Fibroblast of lung (primary cell): ENCODE measurements at places on chromosomes 7 and 10. TPM values are rescaled to one million over a fixed set of nuclear protein-coding genes. Genes with fewer than 3 reads are reported as not detected.
A peak's percentile ranks its signal among the peaks of the same experiment; 100 is the strongest.

The LIPF gene
- not detected in 2 replicates for total RNA-seq

The TUBAL3 gene
- not detected in 2 replicates for total RNA-seq

The PKD1L1 gene
- total RNA-seq, result under 0.01 TPM in 2 replicates

The C10orf62 gene
- not detected in 2 replicates for total RNA-seq

The CCT6A gene
- total RNA-seq, result 158 and 168 TPM in 2 replicates

The GDF2 gene
- not detected in 2 replicates for total RNA-seq

DNA sequence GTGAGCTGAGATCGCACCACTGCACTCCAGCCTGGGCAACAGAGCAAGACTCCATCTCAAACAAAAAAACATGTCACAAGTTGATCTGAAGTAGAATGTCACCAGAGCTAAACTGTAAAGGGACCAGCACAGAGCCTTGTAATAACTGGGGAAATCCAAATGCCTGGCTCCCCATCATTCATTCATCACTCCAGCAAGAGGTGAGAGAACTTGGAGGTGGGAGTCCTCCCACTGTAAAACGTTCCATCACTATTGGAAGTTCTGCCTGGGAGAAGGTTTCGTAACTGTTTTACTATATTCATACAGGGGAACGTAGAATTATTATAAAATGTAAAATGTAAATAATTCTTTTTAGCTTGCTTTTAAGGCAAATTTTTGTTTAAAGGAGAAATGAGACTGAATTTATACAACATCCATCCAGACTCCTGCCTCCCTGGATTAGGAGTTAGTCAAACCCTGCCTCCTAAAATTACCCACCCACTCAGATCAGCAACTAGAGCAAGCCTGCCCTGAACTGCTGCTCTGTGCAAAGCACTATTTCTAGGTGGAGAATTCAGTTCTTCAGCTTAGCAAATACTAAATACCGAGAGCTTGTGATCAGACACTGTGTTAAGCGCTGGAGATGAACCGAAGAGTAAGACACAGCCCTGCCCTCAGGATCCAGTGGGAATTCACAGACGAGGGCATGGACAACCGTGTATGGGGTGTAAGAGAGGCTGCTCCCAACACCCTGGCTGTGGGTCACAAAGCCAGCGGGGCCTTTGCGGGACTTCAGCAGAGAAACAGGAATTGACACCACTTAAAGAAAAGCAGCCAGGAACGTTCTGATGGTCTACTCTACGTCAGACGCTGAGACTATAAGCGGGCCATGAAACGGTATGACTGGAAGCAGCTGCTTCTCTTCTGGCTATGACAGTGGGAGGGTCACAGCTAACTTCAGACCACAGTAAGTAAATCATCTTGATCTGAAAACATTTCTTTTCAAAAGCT lies 208.3 kb downstream of the ZMYND11 start:
- H3K4me1 ChIP-seq, result no peaks in the 10 kb centered on the region
- no peaks in the 10 kb centered on the region for H3K27me3 ChIP-seq
- no peak overlapping the region for H3K4me3 ChIP-seq
- peaks cover 8% of the 10 kb centered on the region for H3K36me3 ChIP-seq
- DNase-seq, result no peak

GRCh38 chr10:12579954-12580858 lies 230.9 kb downstream of the CAMK1D start:
- H3K4me1 ChIP-seq, result no peaks in the 10 kb centered on the region
- no peak overlapping the region for H3K4me3 ChIP-seq
- no peaks in the 10 kb centered on the region for H3K27me3 ChIP-seq
- no peaks in the 10 kb centered on the region for H3K36me3 ChIP-seq

- H3K4me3 ChIP-seq, result peak overlapping the region; percentile 38
- H3K36me3 ChIP-seq, result no peaks in the 10 kb centered on the region
- H3K4me1 ChIP-seq, result peaks cover 32% of the 10 kb centered on the region
- H3K27me3 ChIP-seq, result no peaks in the 10 kb centered on the region
These were observed 231.1 kb downstream of the ARHGAP12 start for GRCh38 chr10:31697271-31698180.

DNA sequence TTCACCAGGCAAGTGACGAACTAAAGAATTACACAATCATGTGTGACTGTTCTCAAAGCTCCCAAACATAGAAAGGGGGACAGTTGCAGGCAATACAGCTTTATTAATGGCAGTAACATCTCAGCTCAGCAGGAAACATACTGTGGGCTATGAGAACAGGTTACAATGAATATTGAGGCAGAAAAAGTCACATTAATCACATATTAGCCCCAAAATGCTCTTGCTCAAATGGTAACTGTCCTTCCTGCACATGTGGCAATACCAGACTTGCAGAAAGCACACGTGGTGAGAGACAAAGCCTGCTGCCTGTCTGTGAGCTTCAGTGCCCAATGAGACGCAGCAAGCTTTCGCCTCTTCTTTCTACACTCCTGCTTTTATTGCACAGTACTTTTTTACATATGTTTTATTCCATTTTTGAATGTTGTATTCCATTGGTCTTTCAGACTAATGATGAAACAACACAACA lies 104.9 kb upstream of the ACBD5 start:
- no peak overlapping the region for H3K27ac ChIP-seq
- DNase-seq, result no peak

DNA sequence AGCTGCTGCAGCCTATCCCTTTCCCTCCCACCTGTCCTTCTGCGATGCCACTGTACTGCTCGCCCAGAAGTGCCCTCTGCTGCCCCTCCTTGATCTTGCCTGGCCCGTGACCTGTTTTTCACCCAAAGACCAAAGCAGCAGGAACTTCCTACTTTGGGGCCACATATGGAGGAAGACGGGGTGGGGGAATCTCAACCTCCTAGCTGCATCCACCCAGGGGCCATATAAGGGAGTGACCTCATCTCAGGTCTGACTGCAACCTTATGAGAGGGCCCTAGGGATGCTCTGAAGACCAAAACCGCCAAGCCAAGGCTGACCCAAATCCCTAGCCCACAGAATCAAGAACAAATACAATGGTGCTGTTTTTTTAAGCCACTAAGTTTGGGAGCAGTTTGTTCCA lies 15.7 kb downstream of the PRKCQ start:
- no peak for DNase-seq
- H3K27me3 ChIP-seq, result no peaks in the 10 kb centered on the region
- no peak overlapping the region for H3K4me3 ChIP-seq

GRCh38 chr10:132479603-132480221 lies 57.9 kb upstream of the INPP5A start:
- peaks cover 3% of the 10 kb centered on the region for H3K4me1 ChIP-seq
- no peaks in the 10 kb centered on the region for H3K27me3 ChIP-seq
- H3K27ac ChIP-seq, result no peak overlapping the region
- no peak for DNase-seq

DNA sequence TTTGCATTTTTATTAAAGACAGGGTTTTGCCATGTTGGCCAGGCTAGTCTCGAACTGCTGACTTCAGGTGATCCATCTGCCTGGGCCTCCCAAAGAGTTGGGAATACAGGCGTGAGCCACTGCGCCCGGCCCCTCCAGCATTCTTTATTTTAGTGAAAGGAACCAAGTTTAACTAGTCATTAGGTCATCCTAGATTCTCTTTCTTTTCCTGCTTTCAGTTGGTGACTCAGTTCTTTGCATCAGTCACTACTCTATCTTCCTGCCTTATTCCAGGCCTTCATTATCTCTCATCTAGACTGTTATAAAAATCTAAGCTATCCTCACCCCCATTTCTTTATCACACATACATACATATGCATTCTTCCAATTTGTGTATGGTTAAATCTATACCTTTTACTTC lies 63.7 kb downstream of the PRSS58 start:
- H3K36me3 ChIP-seq, result no peaks in the 10 kb centered on the region
- no peak overlapping the region for H3K27ac ChIP-seq
- H3K4me1 ChIP-seq, result no peaks in the 10 kb centered on the region
- no peaks in the 10 kb centered on the region for H3K27me3 ChIP-seq
- H3K4me3 ChIP-seq, result no peak overlapping the region
- DNase-seq, result no peak

GRCh38 chr10:17248964-17249363 lies 20.9 kb downstream of the VIM start:
- no peak for DNase-seq
- H3K4me1 ChIP-seq, result no peaks in the 10 kb centered on the region
- no peak overlapping the region for H3K27ac ChIP-seq
- H3K36me3 ChIP-seq, result no peaks in the 10 kb centered on the region
- no peaks in the 10 kb centered on the region for H3K27me3 ChIP-seq

DNA sequence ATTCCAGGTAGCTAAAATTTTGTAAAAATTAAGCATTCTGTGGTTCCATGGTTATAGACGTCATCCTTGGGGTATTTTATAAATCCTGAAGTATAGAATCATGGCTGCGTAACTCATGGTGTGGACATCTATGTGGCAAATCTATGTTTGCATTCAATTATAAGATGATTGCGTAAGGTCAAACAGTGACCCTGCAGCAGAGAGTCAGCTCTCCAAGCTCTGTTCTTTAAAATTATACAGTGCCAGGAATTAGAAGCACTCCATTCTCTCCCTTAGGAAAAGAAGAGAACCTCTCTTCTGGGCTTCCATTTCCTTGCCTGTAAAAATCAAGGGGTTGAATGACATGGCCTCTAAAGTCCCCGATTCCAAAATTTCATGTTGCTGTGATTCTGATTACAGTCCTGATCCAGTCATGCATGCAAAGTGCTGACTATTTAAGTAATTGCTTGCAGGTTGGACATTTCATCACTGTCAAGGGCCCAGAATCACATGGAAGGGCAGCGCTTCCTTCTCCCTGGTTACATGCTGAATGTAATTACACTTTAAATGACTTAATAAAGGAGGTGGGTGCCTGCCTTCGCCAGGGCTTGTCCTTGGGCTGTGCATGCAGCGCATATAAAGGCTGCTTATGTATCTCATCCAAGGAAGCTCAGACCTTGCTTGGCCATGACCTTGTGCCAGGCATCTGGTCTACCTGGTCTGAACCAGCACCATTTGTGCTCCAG lies 550.7 kb downstream of the TYW1 start:
- H3K4me1 ChIP-seq, result no peaks in the 10 kb centered on the region
- H3K36me3 ChIP-seq, result no peaks in the 10 kb centered on the region
- no peaks in the 10 kb centered on the region for H3K27me3 ChIP-seq

GRCh38 chr10:44878706-44879530 lies 32.2 kb upstream of the TMEM72 start:
- DNase-seq, result peak; percentile 79
- H3K4me3 ChIP-seq, result peak overlapping the region; percentile 58
- no peak overlapping the region for H3K27ac ChIP-seq
- H3K36me3 ChIP-seq, result no peaks in the 10 kb centered on the region

DNA sequence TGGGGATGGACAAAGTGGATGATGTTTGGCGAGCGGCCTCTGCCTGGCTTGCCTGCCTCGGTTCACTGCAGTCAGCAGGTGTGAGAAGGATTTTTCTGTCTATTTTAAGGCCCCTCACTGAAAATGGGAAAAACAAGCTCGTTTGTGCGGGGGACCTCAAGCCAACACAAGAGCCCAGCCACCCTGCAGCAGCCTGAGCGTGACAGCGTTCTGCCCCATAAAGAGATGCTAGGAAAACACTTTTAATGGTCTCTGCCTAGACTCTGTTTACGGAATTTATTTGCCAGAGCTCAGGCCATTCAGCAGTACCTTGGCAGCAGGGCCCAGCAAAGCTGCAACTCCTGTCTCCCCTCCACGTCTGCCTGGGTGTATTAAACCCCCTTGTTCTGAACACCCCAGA lies 131.7 kb downstream of the GRK5 start:
- peaks cover 42% of the 10 kb centered on the region for H3K4me1 ChIP-seq
- no peak overlapping the region for H3K27ac ChIP-seq
- no peak for DNase-seq
- no peaks in the 10 kb centered on the region for H3K27me3 ChIP-seq
- no peak overlapping the region for H3K4me3 ChIP-seq
- H3K36me3 ChIP-seq, result no peaks in the 10 kb centered on the region

GRCh38 chr10:90319188-90319914 lies 538.5 kb downstream of the HTR7 start:
- no peaks in the 10 kb centered on the region for H3K36me3 ChIP-seq
- peak; percentile 91 for DNase-seq
- no peaks in the 10 kb centered on the region for H3K27me3 ChIP-seq
- H3K27ac ChIP-seq, result peak overlapping the region; percentile 41

GRCh38 chr10:116125180-116125579 lies 147.8 kb downstream of the GFRA1 start:
- H3K36me3 ChIP-seq, result no peaks in the 10 kb centered on the region
- H3K27ac ChIP-seq, result no peak overlapping the region
- no peaks in the 10 kb centered on the region for H3K27me3 ChIP-seq
- H3K4me1 ChIP-seq, result no peaks in the 10 kb centered on the region

DNA sequence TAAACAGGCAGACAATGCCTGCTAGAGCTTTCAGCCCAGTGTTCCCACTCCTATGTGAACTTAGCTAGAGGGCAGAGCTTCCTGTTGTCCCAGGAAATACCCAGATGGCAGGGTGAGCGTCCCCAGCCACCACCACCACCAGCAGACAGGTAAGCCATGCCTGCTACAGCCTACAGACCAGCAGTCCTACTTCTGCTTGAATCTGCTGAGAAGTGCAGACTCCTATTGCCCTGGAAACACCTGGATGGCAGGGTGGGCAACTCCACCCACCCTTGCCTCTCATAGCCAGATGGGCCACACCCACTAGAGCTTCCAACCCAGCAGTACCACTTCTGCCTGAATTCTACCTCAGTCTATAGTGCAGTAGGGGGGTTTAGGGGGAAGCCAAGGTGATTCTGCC lies 64.4 kb downstream of the FBXL13 start:
- no peaks in the 10 kb centered on the region for H3K27me3 ChIP-seq
- H3K4me3 ChIP-seq, result no peak overlapping the region
- no peaks in the 10 kb centered on the region for H3K4me1 ChIP-seq
- DNase-seq, result no peak
- no peak overlapping the region for H3K27ac ChIP-seq
- H3K36me3 ChIP-seq, result no peaks in the 10 kb centered on the region

DNA sequence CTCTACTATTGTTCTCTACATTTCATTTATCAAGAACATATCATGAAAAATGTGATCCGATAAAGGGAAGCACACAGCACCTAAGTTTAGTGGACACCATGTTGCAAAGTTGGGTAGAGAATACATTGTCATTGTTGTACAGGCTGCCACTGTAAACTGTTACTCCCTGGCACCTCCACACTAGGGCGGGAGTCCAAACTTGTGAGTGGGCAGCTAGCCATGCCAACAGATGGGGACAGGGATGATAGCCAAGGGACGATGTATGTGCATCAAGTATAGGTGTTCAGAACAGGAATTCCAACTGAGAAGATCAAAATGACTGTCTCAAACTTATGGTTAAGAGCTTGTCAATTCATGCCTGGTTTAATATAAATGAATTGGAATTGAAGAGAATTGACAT lies 31.1 kb upstream of the COMMD3 start:
- H3K4me1 ChIP-seq, result no peaks in the 10 kb centered on the region
- no peak overlapping the region for H3K27ac ChIP-seq
- H3K36me3 ChIP-seq, result no peaks in the 10 kb centered on the region
- H3K4me3 ChIP-seq, result no peak overlapping the region
- no peaks in the 10 kb centered on the region for H3K27me3 ChIP-seq

DNA sequence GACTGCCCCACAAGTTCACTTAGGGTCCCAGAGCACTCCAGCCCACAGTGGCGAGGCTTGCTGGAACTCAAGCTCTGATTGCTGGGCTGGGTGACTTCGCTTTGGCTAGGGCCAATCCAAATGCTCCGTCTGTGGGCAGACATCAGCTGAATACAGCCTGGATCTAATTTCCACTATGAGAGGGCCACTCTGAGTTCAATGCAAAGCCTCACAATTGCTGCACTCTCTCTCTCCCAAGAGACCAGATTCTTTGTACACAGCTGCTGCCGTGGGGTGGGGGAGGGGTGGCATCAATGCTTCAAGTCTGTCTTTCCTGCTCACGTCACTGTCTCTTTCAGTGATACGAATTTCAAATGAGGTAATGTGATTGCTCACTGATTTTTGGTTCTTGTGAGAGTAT lies 47.3 kb upstream of the BPGM start:
- H3K4me3 ChIP-seq, result no peak overlapping the region
- no peaks in the 10 kb centered on the region for H3K36me3 ChIP-seq
- no peak overlapping the region for H3K27ac ChIP-seq
- no peaks in the 10 kb centered on the region for H3K27me3 ChIP-seq
- no peak for DNase-seq
